ENCODE measurements at places on chromosomes 16 and 17.

GRCh38 chr17:77300016-77300686 is 159.4 kb downstream of the SEC14L1 start:
- no peak for DNase-seq

GRCh38 chr17:80219763-80220053 is 425 bp downstream of the SGSH start:
- DNase-seq: no peak

DNA sequence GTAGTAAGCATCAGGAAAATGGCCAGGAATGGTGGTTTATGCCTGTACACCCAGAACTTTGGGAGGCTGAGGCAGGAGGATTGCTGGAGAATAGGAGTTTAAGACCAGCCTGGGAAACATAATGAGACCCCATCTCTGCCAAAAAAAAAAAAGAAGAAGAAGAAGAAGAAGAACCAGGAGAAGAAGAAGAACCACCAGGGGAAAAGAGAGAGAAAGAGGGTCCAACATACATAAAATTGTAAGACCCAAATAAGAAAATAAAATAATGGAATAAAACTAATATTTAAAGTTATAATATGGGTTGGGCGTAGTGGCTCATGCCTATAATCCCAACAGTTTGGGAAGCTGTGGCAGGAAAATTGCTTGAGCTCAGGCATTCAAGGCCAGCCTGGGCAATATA is 408.4 kb downstream of the ZFHX3 start:
- DNase-seq: no peak

- no peak for DNase-seq
Measured at GRCh38 chr17:66578781-66579489, 256.0 kb upstream of the CACNG5 start.

DNA sequence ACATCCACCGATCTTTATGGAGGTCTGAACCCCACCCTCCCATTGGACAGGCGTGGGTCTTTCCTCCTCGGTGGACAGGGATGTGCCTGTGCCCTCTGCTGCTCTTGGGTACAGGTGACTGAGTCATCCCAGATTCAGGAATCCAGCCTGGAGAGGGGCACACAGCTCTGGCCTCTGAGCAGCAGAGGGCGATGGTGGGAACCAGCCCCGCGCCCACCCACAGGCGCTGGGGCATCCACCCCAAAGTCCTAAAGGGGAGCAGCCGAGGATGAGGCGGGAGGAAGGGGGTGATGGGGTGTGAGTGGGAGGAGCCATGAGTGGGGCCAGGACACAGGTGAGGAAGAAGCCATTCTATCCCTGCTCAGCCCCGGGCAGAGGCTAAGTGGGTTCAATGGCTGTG is 35.0 kb downstream of the ENGASE start:
- no peak for DNase-seq

DNA sequence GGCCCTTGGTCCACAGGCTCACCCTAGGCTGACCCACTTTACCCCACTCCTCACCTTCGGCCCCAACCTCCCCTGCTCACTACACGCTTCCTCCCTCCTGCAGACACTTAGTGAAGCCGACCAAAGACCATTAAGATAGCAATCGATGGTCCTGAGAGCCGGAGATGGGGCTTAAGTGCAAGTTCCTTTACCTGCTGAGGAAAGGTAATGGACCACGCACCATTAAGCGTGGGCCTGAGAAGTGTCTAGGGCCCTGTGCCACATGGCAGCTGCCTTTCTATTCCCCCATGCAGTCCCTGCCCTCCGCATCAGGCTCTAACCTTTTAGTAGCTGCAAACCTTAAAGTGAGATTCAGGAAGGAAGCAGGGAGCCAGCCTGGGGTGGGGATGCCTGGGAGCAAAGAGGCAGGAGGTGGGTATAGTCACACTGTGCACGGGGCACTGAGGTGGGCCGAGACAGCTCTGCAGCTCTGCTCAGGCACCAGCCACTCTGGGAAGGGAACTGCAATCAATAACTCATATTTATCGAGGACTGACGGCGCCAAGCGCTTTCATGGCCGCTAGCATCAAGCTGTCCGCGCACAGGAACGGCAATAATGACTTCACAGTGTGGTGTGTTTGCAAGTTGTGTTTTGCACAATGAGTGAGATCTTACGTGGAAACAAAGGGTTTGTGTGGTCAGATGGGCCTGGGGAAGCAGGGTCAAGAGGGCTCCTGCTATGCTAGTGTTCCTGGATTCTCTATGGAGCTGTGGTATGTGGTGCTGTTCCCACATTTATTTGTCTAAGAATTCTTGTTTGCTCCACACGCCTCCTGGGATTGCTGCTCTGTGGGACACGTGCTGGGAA is 84.9 kb upstream of the CDC42EP4 start:
- DNase-seq: no peak

- no peak for DNase-seq
Measured at GRCh38 chr16:75079346-75079926, 37.1 kb downstream of the LDHD start.

GRCh38 chr17:48892940-48893645 is 506 bp downstream of the ATP5MC1 start:
- DNase-seq: no peak

GRCh38 chr17:32490101-32490482 is 3.3 kb downstream of the CDK5R1 start:
- DNase-seq: no peak

DNA sequence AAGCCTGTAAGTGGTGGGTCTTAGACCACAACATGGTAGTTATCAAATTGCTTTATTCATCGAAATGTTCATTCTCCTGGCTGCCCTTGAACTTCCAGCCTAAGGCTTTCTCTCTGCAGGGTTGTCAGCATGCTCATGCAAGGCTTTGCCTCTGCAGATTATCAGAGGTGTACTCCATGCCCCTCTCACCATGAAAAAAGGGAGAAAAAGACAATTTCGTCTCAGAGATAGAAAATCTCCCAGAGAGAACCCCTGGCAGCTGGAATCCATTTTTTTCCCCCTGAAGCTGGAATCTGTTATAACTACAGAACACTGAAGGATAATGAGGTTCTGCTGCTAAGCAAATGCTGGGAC is 33.9 kb upstream of the METTL9 start:
- DNase-seq: no peak

DNA sequence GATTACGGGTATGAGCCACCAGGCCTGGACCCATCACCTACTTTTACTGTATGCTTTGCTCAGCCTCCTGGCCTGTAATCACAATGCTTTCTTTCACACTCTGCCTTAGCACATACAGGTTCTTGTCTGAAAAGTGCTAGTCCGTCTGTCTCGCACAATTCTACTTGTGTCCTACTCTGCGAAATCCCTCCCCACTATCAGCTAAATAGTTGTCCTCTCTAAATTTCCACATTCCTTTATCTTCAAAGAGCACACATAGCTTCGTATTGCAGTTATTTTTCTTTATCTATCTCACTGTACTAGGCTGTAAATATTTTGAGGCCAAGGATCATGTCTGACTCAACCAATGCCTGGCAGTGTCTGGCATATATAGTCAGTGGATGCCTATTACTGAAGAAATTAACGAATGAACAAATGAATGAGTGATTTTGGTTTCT is 38.5 kb upstream of the ETV4 start:
- DNase-seq: no peak

DNA sequence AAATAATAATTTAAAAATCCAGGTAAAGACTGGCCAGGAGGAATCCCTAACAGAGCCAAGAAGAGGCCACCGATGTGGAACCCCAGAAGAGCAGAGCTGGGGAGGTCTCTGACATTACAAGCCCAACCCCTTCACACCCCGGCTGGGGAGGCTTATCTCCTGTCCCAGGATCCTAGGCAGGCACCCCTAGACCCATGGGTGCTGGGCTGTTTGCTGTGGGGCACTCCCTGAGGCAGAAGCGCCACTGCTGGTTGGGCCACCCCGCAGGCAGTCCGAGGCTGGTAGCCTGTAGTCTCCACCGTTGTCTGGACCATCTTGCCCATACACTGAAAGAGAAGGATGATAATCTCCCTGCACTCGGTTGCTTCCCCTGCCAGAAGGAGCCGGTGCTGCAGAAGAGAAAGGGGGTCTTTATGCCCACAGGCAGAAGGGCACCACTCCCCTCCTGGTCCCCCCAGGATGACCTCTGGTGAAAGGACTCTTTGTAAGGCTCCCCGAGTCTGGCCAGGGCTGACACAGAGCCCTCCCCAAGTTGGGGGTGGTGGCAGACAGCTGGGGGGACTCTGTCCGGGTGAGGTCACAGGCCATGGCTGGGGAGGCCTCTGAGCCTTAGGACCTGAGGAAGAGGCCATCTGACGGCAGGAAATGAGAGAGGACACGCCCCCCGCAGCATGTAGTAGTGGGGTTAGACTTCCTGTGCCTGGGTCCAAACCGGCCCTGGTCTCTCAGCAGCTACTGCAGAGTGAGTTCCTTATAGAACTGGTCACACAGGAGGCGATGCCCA is 34.2 kb downstream of the CFAP20 start:
- no peak for DNase-seq

DNA sequence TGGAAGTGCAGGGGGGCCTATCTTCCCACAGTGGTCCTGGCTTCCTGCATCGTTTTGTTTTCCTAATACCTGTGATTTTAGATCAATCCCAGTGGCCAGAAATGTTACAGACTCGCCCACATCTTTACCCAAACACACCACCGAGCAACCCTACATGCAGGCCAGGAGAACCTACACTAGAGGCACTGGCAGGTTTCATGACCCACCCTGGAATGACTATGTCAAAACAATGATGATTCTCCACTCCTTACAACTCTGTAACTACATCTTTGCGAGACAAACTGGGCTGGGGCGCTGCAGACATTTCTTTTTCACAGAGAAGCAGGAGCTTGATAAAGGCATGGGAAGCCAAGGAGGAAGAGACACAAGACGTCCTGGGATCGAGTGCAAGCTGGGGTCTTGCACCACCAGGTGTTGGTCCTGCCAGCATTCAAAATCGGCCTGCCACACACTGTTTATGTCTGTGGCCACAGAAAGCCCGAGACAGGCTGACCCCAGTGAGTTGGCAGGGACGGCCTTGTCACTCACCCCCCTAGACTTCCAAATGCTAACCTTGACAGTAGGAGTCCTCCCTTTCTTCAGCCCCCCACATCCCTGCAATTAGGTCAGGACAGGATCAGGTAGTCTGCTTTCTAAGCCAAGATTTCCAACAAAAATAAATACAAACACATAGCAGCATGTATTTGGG is 32.5 kb downstream of the UBE2O start:
- no peak for DNase-seq

DNA sequence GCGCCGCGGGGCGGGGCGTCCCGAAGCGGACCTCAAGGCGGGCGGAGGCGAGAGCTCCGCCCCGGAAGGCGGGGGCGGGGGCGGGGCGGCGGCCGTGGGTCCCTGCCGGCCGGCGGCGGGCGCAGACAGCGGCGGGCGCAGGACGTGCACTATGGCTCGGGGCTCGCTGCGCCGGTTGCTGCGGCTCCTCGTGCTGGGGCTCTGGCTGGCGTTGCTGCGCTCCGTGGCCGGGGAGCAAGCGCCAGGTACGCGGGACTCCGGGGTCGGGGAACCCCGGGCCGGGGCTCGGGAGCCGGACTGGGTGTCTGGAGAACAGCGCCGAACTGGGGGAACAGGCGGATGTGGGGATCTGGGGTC is at the start of gene TNFRSF12A:
TNFRSF12A (plus strand) TSS at position 122 of the 357 bp plus-strand sequence; CDS start at position 152, 30 bp downstream.
- peak; percentile 47 for DNase-seq

DNA sequence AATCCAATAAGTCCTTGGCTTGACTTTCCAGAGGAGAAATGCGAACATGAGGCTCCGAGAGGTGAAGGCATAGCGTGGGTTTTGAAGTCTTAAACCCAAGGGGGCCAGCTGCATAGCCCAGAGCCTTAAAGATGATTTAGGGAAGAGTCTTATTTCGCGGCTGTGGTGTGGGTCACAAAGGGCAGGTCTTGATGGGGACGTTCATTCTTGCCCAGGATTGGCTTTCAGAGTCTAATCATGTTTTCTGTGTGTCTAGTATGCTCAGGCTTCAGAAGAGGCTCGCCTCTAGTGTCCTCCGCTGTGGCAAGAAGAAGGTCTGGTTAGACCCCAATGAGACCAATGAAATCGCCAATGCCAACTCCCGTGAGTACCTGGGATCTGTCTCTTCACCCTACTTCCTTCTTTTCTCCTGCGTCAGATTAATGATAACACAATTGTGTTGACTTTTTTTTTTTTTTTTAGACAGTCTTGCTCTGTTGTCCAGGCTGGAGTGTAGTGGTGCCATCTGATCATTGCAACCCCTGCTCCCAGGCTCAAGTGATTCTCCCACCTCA is 951 bp downstream of the RPL19 start:
- no peak for DNase-seq

GRCh38 chr16:10944249-10945064 is at the start of gene CLEC16A:
Gene CLEC16A (plus strand): TSS chr16:10944564. CDS start chr16:10944718, 154 bp downstream.
- DNase-seq: peak; percentile 94

- no peak for DNase-seq
Measured at GRCh38 chr17:46166692-46167249, 26.5 kb downstream of the KANSL1 start.

DNA sequence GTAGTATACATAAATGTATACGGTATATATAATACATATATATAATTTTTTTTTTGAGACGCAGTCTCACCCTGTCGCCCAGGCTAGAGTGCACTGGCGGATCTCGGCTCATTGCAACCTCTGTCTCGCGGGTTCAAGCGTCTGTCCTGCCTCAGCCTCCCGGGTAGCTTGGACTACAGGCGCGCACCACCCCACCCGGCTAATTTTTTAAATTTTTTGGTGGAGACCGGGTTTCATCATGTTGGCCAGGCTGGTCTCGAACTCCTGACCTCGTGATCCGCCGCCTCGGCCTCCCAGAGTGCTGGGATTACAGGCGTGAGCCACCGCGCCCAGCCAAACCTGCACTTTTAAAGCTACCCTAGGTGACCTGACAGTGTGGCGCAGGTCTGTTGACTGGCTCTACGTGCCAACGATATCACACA is 745 bp downstream of the PAM16 start:
- DNase-seq: no peak

DNA sequence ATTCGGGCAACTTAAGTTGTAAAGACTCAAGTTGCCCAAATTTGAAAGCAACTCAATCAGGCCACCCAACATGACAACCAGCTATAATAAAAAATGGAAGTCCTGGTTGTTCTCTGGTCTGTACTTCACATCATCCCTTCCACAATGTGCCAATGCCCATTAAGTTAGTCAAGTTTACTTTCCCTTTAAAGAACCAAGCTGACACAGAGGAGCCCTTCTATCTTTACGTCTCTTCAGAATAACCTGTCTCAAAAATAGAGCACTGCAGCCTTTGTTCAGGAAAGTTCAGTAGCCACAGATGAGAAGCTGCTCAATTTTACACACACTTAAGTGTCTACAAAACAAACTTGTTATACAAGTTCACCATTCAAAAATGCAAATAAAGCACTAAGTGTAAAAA is 75.1 kb upstream of the C17orf78 start:
- no peak for DNase-seq

GRCh38 chr16:88763502-88764053 is 21.4 kb downstream of the PIEZO1 start:
- no peak for DNase-seq

GRCh38 chr17:62631086-62631935 is 3.8 kb downstream of the MRC2 start:
- DNase-seq: no peak

DNA sequence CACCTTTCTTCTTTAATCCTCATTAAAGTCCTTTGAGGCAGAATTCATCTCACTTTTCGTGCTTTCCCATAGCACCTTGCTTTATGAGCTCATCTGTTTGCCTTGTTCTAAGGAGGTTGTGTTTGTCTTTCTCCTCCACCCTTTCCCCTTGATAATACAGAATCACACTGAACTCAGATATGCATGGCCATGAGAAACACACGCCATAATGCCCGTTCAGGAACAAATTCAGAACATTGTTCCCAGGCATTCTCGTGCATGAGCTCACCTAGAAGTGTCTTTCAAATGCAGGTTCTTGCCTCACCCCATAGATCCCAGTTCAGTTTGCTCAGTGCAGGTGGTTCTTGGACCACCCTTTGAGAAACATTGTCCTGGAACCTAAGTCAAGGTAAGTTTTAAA is 71.1 kb downstream of the TMEM114 start:
- no peak for DNase-seq

GRCh38 chr16:48075398-48075797 is 80.4 kb downstream of the ABCC12 start:
- DNase-seq: no peak
